Activated T-helper 1 cell treated with anti-CD3 and anti-CD28 coated beads, Interleukin-2, amount 50 U/mL, for 16 hours (primary cell): ENCODE measurements at places on chromosomes 7 and 10.

DNA sequence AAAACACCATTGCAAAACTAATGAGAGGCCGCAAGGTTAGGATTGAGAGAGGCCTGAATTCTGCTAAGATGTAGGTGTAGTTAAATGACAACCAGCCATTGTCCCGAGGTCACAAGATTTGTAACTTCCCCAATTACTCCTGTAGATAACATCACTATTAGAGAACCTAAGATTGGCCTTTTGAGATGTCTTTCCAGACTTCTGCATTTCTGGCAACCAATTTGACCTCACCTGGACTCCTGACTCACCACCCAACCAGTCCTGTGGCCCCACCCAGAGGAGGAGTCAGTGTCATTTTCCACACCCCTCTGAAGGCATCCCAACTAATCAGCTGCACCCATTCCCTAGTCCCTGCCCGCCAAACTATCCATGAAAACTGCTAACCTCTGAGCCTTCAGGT lies 115.7 kb downstream of the PRKAG2 start:
- no peak for DNase-seq

GRCh38 chr7:156589808-156590207 lies 50.8 kb upstream of the RNF32 start:
- no peak for DNase-seq

DNA sequence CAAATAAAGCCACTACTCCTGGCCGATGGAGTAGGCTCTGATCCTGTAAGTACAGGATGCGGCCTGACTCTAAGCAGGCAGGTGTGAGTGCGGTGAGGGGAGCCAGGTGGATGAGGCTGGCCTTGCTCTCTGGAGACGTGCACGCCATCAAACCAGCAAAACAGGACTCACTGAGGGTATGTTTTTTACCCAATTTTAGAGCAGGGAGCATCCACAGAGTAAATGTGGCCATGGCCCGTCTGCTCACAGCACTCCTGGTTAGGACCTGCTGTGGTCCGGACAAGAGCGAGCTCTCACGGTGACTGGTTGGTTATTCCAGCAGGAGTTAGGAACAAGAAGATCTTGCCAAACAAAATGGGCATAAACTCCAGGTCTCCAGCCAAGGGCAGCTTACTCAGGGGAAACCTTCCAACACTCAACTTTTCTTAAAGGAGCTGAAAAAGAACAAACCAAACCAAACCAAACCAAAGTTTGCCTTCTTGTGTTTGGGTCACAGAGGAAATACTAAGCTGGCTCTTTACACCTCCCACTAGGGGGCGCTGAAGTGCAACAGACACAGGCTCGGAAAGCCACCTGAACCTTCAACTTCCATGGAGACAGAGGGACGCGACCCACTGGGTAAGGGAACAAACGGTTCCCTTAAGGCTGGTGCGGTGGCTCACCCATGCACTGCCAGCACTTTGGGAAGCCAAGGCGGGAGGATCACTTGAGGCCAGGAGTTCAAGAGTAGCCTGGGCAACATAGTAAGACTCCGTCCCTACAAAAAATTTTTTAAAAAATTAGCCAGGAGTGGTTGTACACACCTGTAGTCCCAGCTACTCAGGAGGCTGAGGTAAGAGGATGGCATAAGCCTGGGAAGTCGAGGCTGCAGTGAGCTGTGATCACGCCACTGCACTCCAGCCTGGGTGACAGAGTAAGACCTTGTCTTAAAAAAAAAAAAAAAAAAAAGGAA lies 122.4 kb downstream of the CLEC2L start:
- peak; percentile 67 for DNase-seq

- DNase-seq, result no peak
Measured at GRCh38 chr10:97401455-97401919, 347 bp upstream of the RRP12 start.

GRCh38 chr7:26329520-26330255 lies 38.0 kb downstream of the SNX10 start:
- DNase-seq, result no peak

DNA sequence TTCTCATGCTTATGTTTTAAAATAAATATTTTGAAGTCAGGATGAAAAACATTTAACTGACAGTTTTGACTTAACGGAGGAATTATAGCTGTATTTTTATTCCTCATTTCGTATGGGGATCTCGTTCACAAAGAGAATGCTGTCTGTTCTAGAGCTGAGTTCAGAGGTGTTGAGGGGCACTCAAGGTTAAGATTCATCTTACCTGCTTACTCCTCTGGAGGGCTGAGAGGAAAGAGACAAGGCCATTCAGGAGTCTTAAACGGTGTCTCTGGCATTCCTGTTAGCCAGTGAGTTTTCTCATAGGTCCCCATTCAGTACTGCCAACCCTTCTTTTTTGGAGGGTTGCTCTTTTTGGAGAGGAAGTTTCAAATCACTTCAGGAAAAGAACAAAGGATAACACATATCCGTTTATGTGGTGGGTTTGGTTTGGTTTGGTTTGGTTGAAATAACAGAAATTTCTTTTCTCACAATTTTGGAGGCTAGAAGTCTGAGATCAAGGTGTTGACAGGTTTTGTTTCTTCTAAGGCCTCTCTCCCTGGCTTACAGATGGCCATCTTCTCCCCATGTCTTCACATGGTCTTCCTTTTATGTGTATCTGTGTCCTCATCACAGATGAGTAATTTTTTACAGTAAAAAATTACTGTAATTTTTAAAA lies 23.1 kb downstream of the CALHM2 start:
- DNase-seq, result no peak

- no peak for DNase-seq
Measured at GRCh38 chr7:156031679-156032478, 219.6 kb upstream of the SHH start.

DNA sequence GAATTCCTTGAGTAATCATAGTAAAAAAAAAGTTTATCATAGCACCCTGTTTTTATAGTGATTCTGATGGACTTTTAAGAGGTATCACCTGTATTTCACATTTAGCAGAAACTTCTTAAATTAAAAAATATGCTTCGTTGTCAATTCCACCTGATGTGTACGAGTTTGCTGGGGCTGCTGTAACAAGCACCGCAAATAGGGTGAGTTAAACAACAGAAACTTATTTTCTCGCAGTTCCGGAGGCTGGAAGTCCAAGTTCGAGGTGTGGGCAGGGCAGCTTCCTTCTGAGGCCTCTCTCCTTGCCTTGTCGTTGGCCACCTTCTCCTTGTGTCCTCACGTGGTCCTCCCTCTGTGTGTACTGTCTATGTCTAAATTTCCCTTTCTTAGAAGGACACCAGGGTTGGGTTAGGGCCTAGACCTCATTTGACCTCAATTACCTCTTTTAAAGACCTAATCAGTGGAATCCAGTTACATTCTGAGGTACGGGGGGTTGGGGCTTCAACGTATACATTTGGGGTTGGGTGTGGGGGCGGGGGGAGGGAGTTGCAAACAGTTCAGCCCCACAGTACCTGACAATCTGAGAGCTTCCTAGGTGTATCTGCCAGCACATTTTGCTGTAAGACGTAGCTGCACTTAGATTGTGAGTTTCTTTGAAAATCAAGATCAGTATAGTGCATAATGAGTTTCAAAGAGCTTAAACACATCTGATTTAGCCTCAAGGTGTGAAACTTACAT lies 72.7 kb downstream of the RBM33 start:
- no peak for DNase-seq

- no peak for DNase-seq
Measured at GRCh38 chr10:93106631-93107072, 33.0 kb downstream of the CYP26A1 start.

GRCh38 chr10:78385599-78385998 lies 351.9 kb downstream of the RPS24 start:
- DNase-seq, result no peak

DNA sequence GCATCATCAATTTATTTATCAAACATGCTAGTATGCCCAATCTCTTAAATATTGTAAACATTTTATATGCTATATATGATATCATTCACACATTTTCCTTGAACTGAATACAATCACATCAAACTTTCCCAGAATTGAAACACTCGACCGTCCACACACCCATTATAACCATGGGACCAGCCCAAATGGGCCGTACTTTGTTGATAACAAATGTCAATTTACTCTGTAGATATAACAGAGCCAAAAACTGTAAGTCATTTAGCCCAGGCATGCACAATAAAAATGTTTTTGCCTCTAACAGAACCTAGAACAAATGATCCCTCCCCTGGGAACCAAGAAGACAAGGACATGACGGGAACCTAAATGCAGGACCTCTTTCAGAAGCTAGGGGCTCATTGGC lies 683 bp upstream of the ANKRD22 start:
- DNase-seq, result no peak
